ENCODE measurements at places on chromosomes 5 and 9. TPM values are rescaled to one million over a fixed set of nuclear protein-coding genes. Genes with fewer than 3 reads are reported as not detected.

MAPKAP1 gene
- 139 TPM for total RNA-seq

FBXW11 gene
- 60.5 TPM for total RNA-seq

FOXD4L4 gene
- total RNA-seq, result not detected

KIF27 gene
- total RNA-seq, result 1.3 TPM
